AG10803 (cell line): ENCODE measurements at places on chromosomes 4 and X.
A peak's percentile ranks its signal among the peaks of the same experiment; 100 is the strongest.

DNA sequence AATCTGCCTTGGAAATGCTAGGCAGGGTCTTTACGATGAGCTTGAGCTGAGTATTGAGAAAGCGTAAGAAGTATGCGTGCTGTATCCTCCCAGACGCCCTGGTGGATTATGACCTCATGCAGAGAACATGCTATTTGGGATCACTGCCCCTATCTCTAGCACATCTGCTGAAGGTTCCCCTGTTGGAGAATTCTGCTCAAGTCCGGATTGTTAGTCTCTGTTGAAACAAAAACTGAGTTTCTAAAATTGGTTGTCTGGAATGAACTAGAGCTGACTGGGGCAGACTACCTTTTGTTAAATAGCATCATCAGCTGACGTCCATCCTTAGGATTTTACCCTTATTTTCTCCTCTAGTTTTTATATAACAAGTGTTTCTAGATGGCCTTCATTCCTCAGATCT lies 7.5 kb downstream of the FHDC1 start:
- DNase-seq = peak; percentile 92

GRCh38 chr4:43132010-43132582 lies 239.6 kb downstream of the GRXCR1 start:
- peak; percentile 53 for DNase-seq

- DNase-seq = no peak
Measured at GRCh38 chr4:89506866-89507491, 199.4 kb upstream of the GPRIN3 start.

DNA sequence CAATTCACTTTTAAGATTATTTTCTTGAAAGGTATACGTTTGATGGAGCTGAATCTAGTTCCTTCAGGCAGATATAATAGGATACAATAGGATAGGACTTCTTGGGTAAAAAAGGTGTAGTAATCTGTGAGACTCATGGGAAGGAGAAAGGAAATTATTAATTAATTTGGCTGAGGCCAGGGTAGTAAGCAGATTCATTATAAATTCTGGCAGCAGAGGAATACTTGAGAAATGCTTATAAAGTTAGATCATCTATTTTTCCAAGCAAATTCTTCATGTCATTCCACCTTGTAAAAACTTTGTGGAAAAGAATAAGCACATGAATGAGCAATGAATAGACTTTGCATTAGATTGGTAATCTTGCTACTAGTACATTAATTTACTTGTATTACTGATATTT lies 46.9 kb downstream of the GYPE start:
- no peak for DNase-seq

DNA sequence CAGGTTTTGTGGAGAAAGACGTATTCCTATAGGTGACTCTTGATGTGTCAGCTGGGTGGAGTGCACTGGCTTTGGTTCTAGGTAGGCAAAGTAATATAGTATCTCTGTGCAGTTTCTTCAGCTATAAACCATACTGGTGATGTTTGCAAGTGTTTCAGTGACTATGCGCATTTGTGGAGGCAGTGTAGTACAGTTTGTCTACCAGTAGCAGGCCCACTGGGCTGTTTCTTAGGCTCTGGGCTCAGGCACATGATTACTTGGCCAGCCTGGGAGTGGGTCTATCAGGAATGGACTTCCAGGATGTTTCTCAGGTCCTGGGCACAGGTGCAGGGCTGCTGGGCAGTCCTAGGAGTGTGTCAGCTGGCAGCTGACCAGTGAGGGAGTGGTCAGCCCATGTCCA lies 51.9 kb upstream of the INTU start:
- DNase-seq = no peak

DNA sequence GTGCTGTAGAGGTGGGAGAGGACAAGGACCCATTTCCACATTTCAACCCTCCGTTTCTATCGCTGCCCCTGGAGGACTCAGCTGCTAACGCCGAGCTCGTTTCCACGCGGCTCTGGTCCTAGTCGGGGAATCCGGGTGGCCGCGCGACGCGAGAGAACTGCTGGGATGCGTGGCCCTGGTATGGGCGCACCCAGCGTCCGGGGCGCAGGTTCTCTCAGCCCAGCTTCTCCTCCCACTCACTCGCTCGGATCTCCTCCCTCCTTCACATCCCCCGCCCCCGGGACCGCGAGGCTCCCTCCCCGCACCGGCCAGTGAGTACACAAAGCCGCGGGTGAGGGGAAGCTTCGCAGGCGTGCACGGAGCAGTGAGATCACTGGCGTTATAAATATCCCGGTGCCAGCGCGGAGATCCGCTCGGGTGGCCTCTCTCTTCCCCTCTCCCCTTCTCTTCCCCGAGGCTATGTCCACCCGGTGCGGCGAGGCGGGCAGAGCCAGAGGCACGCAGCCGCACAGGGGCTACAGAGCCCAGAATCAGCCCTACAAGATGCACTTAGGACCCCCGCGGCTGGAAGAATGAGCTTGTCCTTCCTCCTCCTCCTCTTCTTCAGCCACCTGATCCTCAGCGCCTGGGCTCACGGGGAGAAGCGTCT lies at the start of gene FGF5:
TSS of gene FGF5 (plus strand) at position 412 of the 649 bp plus-strand sequence. CDS start at position 573, 161 bp downstream.
- peak; percentile 92 for DNase-seq

DNA sequence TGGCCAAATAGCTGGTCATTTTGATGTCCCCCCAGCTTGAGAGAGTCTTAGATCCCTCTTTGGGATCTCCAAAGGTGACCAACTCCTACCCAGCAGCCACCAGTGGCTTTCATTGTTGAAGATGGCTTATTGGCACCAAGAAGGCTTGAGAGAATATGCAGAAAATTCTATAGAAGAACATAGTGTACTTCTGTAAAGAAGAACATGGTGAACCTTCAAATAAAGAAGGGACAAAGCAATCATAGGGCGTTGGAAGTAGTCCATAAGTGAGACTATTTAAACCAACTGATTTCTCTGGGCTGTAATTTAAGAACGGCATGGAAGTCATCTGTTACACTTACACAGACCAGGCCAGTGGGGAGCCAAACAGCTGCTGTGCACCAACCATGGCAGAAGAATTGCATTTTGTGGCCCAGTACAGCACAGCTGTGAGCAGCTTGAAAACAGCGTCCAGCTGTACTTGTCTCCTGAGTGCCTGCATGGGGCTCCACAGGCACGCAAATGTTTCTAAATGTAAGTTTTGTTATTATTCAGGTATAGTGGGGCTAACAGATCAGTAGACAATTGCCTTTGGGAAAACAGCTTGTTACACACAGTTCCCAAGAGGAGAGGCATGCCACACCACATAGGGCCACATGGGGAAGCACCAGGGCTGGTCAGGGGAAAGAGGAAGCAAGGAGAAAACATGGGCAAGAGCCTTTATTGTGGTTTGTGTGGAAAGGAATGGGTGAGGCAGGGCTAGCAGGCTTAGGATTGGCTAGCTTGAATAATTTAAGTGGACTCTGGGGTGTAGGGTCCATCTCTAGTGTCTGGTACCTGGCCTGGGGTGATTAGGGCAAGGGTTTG lies 125.0 kb downstream of the ARHGAP6 start:
- DNase-seq = no peak

DNA sequence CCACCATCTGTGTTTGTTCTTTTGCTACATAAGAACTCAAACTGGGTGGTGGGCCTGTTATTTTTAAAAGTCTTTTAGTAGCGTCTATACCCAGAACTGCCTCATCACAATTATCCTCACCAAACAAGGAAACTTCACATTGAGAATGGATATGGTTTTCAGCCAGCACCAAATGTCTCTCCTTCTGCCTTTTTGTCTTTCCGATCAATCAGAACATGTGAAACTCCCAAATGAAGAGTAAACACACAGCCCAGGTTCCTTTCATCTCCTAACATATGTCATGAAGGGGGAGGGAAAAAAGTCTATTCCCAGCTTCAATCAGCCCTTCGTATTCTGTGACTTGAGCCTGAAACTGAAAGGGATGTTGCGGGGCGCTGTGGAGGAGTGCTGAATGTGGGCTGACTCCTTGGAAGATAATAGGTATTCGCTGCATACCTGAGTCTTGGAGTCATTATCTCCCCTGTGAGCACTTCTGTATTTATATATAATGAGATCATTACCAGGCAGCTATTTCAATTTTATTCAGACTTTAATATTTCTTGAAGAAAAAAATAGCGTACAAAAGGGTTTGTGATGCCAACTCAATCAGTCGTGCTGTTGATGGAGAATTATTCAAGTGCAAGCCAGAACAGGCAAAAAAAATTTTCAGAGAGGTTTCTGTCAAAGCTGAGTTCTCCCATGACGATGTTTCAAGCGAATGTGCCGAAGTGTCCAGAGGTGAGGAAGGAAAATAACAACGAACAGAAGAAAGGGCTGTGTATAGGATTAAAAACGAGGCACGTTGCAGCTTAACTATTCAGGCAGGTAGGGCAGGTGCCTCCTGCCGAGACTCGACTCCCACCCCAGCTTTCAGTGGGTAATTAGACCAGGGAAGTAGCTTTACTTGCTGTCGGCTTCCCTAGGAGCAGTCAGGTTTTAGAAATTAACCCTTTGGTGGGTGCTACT lies 163.9 kb upstream of the NOCT start:
- DNase-seq = no peak

DNA sequence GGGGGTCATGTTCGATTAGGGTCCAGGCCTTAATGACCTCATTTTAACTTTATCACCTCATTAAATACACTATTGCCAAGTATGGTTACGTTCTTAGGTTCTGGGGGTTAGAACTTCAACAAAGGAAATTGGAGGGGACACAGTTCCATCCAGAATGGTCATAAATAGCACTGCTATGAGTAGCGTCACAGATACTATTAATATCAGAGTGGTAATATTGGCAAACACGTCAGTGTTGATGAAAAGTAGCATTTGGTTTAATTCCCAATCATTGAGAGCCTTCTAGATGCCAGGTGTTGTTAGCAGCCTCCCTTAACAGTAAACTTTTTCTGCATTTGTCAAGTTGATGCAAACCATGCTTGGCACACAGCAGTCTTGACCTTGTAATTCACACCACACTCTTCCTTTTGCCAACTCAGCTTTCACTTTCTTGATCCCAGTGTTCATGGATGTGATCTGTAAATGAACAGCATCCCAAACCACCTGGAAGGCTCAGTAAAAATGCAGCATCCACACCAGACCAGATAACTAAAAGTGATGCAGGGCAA lies 912.5 kb upstream of the TENM3 start:
- no peak for DNase-seq

DNA sequence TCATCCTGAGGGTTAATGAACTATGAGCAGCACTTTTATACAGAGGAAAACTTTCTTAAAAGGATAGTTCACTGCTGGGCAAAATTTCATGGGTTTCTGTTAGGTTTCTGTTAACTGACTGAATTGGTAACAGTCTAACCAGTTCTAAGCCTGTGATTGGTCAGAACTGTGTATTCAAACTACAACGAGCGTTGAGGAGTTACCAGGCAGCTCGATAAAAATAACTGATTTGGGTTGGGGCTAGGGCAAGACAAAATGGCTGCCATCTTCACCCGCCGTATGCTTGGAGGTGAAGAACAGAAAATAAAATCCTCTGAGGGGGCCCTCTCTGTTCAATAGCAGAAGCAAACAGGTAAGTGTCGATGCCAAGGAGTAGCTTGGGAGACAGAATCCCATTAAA lies 22.0 kb downstream of the FAM133A start:
- peak; percentile 0 for DNase-seq

DNA sequence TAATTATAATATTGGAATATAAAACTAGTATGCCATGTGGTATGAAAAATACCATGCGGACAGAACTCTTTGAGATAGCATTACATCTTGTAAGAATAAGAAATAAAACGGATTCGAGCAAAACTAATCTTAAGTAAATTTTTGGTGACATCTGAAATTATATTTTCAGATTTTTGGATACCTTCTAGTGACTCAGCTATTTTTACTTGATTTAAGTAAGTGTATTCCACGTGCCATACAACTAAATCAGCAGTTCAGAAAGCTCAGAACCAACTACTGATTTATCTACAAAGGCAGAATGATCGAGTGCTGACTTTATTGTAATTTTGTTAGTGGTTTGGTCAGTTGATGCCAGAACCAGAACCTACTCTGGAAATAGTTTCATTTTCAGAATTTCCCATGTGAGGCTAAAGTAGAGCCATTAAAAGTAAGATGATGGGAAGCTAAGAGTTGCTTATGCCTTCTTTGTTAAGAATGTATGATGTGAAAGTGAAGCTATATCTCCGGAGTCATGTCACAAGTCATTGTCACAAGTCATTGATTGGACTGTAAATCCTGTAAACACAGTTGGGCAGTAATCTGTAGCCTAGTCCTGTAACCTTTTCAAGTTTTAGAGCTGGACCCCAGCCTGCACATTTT lies 4.0 kb downstream of the ING2 start:
- DNase-seq = no peak

- DNase-seq = no peak
Measured at GRCh38 chr4:96992443-96992842, 1150.8 kb downstream of the STPG2 start.

- DNase-seq = no peak
Measured at GRCh38 chr4:165319030-165319429, 8.4 kb upstream of the MSMO1 start.

DNA sequence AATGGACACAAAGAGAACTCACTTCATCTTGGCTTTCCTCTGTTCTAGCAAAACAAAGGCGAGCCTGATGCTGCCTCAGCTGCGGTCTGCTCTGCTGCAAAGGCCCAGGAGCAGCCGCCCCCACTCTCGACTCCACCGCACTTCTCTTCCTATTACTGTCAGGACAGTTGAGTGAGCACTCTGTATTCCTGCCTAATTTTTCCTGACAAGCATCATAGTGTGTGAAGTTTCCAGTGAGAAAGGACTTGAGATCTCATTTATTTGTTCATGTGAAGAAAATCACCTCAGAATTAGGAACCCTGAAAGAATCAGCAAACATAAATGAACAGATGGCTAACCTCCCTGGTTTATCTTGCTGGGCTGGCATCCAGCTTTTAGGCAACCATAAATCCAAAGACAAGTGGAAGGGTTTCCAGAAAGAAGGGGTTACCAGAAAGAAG lies 15.6 kb downstream of the SCARB2 start:
- DNase-seq = peak; percentile 50

DNA sequence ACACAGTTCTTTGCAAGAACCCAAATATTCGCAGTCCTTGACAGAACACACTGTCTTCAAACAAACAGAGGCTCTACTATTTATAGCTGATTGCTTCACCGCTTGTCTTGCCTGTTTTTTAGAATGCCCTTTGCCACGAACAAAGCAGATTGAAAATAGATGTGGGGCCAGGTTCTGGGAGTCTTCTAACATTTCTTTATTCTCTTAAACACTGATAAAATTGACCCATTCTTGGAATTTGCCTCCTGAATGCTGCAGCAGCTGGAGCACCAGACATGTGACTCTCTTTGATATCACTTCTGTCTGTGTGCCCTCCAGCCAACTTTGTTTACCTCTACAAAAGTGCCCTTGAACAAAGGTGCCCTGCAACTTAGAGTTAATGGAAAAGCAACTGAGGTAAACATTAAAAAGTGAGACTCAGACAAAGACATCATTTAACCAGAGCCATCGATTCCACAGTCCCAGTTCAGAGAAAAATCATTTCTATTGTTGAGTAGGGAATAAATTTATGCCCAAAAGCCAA lies 64.2 kb upstream of the SPP1 start:
- DNase-seq = no peak

DNA sequence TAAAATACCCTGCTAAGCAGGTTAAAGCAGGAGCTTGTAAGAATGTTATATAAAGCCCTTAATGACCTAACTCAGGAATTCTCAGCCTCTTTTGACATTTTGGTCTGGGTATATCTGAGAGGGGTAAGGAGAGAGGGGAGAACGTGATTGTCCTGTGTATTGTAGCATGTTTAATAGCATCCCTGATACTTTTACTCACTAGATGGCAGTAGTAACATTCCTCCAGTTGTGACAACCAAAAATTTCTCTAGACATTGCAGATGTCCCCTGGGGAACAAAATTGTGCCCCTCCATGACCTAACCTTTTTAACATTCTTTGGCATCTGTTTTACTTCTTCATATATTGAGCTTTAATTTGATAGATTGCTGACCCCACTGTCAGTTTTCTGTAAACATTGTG lies 17.9 kb downstream of the SMARCA5 start:
- DNase-seq = no peak

GRCh38 chrX:19595043-19595677 lies 79.9 kb upstream of the MAP3K15 start:
- DNase-seq = peak; percentile 63
